CD4-positive, alpha-beta T cell treated with Interleukin-1 beta for 1 hour (primary cell): ENCODE measurements at places on chromosomes 2 and 18.

DNA sequence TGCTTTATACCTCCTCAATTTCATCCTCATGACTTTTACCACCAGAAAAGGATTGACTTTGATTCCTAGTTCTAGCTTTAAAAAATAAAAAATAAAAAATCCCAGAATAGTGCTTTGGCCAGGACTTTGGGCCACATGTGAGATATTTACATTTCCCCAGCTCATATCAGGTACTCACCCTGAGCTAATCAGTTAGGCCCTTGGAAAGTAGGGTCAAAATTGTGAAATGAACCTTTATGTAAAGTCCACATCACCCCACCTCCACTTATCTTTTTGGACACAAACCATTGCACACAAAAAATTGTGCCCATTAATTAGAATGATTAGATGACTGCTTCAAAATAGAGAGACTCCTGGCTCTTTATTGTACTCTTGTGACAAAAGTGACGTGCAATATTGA is 17.2 kb downstream of the ME2 start:
- DNase-seq = no peak

DNA sequence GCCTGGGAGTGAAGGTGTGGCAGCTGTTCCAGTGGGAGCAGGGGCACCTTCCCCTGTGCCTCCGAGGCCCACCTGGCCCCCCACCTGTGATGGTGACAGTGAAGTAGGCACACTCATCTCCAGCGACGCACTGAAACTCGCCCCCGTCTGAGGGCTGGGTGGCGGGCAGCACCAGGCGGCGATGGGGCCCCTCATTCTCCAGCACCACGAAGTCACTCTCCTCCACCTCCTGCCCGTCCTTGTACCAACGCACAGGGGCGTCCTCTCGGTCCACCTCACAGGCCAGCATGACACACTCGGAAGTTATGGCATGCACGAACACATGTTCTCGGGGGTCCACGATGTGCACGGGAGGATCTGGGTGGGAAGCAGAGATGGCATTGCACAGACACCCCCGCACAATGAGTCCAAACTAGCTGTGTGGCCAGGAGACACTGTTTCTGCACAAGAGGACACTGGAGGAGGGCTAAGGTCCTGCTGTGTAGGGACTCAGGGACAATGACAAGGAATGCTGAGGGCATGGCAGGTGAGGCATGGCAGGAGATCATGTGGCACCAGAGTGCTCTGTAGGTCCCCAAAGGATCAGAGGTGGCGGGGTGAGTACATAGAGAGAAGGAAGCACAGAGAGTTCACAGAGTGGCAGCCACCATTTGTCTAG is 7.9 kb downstream of the OBSL1 start:
- no peak for DNase-seq

- DNase-seq = no peak
These were observed 249.2 kb upstream of the SLC39A10 start for GRCh38 chr2:195407783-195408182.

DNA sequence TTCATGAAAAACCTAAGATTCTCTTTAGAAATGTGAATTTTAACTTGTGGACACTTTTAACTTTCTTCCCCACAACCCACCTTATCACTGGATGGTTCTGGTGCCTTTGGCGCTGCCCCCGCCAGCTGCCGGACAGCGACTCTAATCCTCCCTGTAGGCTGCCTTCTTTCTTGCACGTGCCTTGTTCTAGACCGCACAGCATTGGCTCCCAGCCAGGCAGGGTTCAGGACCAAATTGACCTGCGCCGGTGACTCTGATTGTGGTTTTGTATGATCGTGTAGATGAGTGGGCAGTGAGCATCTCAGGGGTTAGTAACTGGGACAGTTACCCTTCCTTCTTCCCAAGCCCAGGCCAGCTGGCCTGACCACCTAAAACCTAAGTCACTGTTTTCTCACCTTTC is 106.8 kb downstream of the ASAP2 start:
- no peak for DNase-seq

DNA sequence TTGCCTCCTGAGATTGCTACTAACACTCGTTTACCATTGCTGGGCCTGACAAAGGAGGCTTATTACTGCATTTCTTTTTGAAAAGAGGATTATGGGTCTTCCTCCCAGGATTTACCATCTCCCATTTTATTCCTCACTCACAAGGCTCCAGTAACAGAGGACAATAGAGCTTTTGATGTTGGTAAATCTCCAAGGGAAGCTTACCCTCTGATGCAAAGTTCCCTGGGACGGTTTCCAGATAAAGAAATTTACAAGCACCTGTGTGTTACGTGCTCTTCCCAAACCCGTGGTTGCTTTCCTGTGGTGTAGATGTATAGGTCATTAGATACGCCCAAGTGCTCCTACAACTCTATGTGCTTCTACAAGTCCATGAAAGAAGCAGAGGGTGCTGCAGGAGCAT is 17.1 kb downstream of the VSNL1 start:
- no peak for DNase-seq

GRCh38 chr2:84902526-84902925 is 2.9 kb upstream of the TMSB10 start:
- DNase-seq = no peak

DNA sequence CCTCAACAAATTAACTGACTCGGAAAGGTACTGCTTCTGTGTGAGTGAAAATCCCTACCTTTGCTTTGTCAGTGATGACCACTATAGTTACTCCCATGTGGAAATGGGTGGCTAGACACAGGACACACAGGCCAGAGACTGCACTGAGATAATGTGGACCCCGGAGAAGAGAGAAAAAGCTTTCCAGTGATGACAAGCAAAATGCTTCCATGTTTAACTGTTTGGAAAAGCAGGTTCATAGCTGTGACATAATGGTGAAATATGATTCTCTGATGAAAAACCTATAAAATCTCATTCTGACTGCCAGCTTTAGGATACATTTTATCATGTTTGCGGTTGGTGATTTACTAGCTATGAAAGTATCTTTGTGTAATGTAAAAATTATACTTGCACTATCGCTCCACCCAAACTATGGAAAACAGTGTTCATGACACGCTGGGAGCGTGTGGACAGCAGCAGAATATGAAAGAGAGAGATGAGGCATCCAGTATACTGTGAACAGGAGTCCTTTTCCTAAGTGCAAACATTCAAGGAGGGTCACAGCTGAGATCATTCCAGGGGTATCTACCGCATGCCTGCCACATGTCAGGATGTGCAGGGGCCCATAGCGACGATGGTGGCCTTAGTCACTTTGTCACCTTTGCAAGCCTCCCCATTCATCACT is 782.7 kb upstream of the SOX11 start:
- DNase-seq = no peak

GRCh38 chr18:5196253-5197031 is 615 bp downstream of the AKAIN1 start:
- no peak for DNase-seq

DNA sequence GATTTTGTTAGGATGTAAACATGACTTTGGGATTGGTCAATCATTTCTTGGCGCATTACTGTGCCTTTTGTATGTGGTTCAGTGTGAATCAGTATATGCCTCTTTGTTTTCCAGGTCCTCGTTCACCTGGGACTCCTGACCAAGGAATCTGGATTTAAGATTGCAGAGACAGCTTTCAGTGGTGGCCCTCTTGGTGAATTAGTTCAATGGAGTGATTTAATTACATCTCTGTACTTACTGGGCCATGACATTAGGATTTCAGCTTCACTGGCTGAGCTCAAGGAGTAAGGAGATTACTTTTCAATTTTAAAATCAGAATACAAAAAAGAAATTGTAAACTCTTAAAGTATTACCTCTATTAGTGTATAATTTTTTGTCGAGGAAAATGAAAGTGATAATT is 87.6 kb downstream of the MGAT5 start:
- DNase-seq = no peak
